ENCODE measurements at places on chromosomes 1 and 21. TPM values are rescaled to one million over a fixed set of nuclear protein-coding genes. Genes with fewer than 3 reads are reported as not detected.

DNA sequence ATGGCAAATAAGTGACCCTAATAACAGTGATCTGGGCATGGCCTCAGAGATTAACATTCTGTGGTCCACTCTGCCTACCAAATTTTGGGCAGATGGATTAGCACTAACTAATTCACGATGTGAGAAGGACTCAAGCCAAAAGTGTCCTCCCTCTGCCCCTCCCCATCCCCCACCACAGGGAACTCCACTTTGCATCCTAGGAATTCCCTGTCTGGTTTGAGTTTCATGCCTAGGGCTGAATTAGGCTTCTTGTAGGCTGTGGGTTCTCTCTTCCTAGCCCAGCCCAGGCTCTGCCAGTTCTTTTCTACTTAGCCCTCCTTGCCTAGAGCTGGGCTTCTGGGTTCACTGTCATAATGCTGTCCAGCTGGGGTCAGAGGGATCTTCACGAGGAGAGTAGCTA is 64.1 kb downstream of the ATP2B4 start:
- no peak for DNase-seq

DNA sequence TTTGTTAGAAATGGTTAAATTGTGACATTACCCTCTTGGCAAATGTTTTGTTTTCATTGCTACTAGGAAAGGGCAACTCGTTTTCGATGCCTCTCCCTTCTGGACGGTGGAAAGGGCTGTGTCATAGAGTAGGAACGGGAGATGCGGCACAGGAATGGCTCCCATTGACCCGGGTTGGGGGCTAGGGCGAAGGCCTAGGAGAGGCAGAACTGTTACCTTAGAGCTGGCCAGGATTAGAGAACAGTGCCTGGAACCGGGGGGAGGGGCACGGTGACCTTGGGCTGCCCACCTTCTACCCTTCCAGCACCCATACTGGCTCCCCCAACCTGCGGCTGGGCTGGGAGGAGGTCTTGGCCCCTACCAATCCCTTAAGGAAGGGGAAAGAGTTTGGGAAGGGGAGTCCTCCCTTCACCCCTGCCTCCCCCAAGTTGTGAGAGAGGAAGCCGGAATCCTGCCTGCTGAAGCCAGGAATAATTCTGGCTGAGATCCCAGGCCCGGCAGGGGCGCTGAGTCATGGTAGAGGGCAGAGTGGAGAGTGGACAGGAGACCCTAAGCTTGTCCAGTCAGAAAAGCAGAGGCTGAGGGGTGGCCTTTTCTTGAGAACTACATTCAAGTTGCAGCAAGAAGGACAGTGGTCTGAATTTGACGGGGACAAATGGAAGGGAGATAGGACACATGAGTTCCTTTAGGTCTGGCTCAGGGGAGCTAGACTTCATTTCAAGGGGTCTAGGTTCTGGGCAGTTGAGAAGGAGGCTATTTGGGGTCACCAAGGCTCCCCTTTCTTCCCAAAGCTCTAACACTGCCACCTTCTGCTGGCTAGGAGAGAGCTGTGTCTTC is 8.2 kb downstream of the LMNA start:
- no peak for DNase-seq

DNA sequence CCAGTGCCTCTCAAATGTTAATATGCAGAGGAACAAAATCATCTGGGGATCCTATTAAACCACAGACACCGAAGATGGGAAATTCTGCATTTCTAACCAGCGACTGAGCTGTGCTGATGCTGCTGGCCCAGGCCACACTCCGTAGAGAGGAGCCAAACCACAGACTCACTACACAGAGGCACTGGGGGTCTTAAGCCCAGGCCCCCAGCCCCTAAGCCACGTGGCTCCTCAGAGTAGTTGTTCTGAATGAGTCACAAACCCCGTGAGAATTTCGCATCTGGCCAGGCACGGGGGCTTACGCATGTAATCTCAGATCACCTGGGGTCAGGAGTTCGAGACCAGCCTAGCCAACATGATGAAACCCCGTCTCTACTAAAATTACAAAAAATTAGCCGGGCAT is 2.8 kb upstream of the CELA2A start:
- DNase-seq, result no peak

- DNase-seq, result no peak
These were observed 344.9 kb upstream of the RUNX1 start for GRCh38 chr21:35394049-35394448.

GRCh38 chr1:173222149-173223030 is 15.3 kb upstream of the TNFSF4 start:
- no peak for DNase-seq

- no peak for DNase-seq
These were observed 34.1 kb downstream of the TRIT1 start for GRCh38 chr1:39849203-39849602.

- no peak for DNase-seq
These were observed 11.4 kb downstream of the AKNAD1 start for GRCh38 chr1:108845446-108845845.

GUCA2B gene
- not detected for polyA plus RNA-seq

ASCL5 gene
- 1.3 TPM for polyA plus RNA-seq

TFF1 gene
- not detected for polyA plus RNA-seq

PODN gene
- polyA plus RNA-seq, result 1.6 TPM

Data from spinal cord (tissue), 10 donors.